ENCODE measurements at places on chromosomes 1 and 21.
A peak's percentile ranks its signal among the peaks of the same experiment; 100 is the strongest.

DNA sequence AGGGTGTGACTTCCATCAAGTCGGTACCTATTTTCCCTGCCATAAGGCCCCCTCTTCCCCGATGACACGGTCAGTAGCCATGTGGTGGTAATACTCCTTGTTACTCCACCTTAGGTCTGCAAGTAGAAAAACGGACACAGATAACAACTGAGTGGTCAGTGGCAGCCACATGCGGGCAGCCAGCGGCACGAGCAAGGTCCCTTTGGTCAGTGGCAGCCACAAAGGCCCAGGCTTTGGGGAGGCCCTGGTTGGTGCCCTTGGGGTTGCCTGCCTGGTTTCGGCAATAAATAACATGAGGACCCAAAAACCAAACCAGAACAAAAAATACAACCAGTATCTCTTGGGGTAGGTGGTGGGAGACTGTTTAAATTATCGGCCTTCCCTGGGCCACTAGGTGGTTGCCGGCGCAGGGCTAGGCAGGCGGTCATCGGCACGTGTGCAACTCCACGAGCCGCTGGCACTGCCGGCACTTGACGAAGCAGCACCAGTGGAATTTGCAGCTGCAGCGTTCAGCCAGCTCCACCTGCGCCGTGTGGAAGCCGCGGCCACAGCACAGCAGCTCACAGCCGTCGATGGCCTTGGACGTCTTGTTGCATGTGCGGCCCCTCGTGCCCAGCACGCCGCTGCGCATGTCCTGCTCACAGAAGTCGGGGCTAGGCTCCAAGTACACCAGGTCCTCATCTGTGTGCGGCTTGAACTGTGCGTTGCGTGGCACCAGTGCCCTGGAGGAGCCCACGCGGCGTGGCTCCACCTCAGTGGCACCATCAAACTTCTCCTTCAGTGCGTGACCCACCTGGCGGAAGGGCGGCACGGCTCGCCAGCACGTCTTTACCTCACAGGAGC lies 23.1 kb downstream of the WNT4 start:
- no peak for DNase-seq

- DNase-seq: no peak
These were observed 94.8 kb upstream of the KIAA0040 start for GRCh38 chr1:175287377-175287776.

DNA sequence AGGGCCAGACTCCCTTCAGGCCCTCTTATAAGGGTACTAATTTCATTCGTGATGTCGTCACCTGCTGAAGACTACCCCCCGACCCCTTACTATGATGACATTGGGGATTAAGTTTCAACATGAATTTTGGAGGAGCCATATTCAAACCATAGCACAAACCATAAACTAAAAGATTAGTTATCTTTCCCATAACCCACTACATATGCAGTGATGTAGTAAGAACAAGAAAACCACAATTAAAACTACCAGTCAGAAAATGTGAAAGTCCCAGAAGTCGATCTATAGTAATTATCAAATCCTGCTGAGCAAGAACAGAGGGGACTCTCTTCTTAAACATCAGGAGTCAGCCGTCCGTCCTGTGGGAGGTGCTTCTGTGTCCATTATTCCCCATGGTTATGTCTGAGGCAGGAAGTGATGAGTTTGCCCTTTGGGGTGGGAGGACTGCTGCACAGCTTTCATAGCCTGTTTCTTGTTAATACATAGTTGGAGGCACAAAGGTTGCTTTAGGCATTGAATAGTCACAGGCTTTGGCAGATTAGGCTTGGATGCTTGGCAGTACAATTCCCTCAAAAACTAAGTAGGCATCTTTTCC lies 35.9 kb upstream of the PTGFRN start:
- DNase-seq: no peak

DNA sequence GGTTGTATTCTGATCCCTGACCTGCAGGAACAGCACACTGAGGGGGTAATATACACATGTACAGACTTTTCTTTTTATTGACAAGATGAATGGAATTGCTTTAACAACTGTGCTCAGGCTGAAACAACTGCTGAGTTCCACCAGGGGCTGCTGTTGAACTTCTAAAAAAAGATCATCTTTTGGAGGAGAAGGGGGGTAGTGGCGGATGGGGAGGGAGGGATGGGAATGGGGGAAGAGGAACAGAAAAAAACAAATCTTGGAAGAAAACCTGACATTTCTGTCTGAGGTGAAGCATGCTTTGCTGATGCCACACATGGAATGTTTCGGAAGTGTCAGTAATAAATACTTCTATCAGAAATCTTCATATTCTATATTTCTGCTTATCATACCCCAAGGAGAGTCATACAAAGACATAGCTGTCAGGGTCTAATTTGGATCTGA lies 75.0 kb downstream of the RWDD3 start:
- peak; percentile 20 for DNase-seq

- DNase-seq: no peak
These were observed 2005.7 kb downstream of the MRPL39 start for GRCh38 chr21:23601549-23601948.

DNA sequence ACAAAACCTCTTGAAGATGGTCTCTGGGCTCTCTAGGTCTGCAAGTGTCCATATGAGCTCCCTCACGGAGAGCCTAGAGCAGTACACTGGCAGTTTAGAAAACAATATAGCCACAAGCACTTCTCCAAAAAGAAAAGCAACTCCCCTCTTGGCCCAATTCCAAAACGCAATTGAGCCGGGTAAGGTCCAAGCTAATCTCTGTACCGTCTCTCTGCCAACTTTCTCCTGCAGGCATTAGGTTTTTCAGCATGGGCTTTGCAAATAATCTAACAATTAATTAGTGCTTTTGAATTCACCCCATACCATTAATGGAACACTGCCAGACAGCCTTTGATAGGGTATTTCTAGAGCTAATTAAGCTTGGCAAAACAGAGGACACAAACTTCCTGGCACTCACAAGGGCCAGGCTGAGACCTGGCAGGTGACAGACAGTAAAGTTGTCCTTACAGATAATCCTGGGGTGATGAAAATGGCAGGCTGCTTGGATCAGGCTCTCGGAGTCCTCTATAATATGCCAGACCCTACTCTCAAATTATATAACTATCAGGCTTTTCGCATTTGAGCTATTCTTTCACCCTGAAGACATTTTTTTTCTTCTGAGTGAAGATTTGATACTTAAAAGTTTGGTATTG lies 39.8 kb downstream of the TGFBR3 start:
- peak; percentile 7 for DNase-seq

DNA sequence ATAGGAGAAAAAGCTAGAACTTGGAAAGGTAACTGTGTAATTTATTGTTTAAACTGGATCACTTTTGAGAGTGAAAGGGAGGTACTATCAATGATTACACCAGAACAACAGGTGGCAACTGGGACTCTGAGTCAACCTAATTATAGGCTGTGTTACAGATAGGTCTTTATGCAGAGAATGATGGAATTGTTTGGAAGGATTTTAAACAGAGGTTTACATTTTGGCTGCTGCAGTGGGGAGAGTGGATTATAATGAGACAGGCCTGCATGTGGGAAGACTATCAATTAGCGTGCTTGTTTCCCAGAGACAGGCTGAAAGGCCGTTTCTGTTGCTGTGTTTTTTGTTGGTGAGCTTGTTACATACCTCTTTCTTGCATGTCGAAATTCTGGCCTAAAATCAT lies 432.9 kb downstream of the PLA2G4A start:
- no peak for DNase-seq

DNA sequence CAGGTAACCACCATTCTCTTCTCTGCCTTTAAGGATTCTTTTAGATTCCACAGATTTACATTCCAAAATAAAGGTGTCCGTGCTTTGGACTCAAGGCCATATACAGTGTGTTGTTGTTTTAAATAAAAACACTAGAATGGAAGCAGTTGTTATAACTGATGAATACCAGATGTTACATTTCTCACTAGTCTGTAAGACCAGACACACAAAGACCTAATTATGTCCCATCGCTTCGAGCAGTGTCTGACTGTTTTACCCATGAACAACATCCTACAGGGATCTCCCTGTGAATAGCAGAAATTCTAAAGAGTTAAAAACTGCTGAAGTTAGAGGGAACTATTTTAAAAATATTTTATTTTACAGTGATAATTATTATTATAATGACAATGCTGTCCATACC lies 574.7 kb upstream of the ZP4 start:
- DNase-seq: no peak

DNA sequence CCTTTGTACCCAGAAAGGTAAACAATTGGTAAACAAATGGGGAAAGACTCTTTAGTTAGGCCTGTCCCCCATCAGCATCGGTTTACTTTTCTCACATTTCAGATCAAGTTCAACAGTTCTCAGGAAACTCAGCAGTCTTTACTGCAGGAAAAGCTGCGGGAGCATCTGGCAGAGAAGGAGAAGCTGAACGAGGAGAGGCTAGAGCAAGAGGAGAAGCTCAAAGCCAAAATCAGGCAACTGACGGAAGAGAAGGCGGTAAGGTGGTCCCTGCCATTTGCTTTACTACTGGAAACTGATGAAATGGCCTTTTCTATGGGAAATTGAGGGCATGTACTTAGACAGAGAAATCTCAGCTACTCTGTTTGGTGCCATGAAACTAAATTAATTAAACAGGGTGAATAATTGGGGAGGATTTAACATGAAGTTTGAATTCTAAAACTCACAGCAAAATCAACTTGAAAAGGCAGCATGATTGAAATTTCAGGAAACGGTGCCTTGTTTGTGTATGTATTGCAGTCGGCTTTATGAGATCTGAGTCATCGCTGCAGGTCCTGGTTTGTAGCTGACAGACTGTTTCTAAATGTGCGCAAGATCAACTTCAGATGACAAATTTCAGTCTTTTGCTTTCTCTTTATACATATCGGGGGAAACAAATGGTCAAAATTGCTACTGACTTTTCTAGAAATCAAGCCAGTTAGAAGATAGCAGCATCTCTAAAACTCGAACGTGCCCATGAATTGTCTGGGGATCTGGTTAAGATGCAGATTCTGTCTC lies 67.9 kb upstream of the EFHD2 start:
- no peak for DNase-seq

DNA sequence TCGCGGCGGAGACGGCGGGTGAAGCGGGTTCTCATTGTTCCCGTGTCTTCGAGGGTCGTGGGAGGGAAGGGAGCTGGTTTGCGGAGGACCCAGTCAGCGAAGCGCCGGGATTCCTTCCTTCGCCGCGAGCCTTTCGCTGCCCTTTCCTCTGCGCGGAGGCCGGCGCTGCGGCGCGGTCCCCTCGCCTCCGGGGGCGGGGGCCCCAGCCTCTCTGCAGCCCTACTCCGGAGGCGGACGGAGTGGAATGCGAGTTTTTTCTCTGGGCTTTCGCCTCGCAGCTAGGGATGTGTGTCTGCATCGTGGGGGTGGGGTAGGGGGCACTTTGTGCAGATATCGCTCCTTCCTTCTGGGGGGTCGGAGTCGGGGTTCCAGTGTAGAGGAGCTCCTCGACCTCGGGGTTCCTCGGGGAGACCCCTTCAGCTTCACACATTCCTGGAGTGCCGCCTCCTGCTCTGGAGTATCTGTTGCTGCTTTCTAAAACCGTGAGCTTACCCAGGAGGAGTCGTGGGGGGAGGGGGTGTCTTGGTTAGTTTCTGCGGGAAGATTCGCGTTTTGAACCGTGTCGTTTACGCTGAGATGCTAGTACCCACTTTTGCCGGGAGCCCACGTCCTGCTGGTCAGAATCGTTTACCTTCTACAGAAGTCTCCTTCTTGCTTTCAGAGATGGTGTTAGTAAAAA lies 595 bp downstream of the RNF2 start:
- peak; percentile 75 for DNase-seq

- DNase-seq: no peak
These were observed 204.0 kb upstream of the NFIA start for GRCh38 chr1:60878323-60878722.

DNA sequence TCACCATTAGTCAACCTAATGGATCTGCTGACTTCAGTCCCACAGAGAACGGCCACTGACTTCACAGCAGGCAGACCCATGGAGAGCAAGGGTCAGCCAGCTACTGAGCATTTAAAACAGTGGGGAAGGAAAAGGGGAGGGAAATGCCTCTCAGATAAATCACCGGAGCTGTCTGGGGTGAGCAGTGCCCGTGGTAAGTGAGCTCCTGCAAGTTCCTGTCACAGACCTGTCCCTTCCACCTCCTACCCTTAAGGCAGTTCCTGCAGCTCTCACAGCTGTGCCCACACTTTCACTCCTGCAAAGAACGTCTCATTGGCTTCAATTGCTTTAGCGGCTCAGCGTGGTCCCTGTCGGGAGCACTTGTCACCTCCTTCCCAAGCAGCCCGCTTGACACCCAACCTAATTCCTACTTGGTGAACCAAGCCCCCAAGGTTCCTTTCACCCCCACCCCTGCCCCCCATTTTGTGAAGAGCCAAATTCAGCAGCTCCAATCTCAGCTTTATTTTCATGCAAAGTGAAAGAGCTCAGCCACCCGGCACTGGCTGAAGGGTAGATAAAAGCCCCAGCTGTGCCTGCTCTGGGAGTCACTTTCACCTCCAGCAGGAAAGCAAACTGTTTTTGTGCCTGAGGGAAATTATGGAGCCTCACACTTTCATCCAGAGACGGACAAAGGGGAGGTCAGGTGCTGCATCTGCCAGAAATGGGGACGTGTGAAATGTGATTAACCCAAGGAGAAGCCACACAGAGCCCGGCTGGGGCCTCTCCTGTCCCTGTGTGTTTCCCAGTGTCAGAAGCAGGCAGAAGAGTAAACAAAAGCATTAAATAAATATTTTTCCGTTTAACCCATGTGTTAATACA lies 306.2 kb downstream of the TTLL7 start:
- DNase-seq: no peak

GRCh38 chr1:86748622-86749373 lies 44.4 kb downstream of the SH3GLB1 start:
- no peak for DNase-seq

DNA sequence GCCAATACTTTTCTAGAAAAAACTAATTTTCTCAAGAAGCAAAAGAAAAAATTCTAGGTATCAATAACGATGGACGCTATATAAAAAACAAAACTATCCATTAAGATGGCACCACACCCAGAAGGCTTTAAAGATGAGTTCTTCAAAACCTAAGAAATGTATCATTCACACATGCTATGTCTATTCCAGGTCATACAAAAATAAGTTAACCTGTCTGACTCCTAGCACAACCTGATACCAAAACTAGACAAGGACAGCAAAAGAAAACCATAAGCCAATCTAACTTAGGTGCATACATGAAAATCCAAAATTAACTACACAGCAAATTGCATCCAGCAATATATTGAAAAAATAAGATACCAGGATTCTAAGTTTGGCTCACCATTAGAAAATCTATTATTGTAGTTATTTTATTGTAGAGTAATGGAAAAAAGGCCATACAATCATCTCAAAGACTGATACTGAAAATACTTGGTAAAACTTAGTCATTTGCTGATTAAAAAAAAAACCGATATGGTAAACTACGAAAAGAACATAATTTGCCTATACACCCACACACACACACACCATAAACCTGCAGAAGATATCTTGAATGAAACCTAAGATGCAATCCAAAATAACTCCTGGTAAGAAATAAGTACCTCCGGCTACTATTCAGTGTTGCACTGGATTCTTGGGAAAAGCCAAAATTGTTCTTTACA lies 55.0 kb downstream of the TRAF5 start:
- no peak for DNase-seq

GRCh38 chr1:76542359-76542758 lies 324.9 kb upstream of the ST6GALNAC5 start:
- DNase-seq: no peak
